ENCODE measurements at places on chromosomes 11 and 22.

- DNase-seq = no peak
These were observed 199.3 kb upstream of the ISX start for GRCh38 chr22:34866495-34867131.

- no peak for DNase-seq
These were observed 127.1 kb downstream of the KCNQ1OT1 start for GRCh38 chr11:2572491-2573239.

DNA sequence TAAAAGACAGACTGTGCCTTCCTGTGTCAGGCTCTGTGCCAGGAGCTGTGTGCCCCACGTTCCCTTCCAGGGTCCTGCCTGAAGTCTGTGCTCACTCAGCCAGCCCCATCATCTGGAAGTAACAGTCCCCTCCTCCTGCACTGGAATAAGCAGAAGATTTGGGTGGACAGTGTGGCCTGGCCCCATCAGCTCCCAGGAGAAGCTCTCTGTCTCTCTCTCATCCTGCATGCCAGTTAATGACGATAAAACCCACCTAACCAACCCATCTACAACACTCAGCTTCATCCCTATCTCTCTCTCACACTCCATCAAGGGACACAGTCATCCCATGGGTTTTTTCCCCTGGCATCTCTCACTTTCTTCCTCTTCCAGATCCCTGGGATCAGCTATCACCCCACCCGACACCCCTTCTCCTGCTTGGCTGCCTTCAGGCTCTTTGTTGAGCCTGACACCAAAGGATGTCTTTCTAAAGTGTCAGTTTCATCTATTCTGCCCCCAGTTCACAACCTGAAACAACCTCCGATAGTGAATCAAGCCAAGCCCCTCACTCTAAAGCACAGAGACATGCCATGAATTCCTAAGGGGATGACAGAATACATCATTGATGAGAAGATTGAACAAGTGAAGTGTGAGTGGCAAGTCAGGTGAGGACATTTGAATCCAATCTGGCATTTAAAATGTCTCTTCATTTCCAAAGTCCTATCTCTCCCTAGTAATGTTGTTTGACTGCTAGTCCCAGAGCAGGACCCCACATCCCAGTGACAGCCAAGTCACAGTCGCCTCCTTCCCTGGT lies 91.4 kb upstream of the TOP3B start:
- no peak for DNase-seq

- no peak for DNase-seq
These were observed 16.8 kb downstream of the KCNJ11 start for GRCh38 chr11:17371614-17372013.

- no peak for DNase-seq
These were observed 94.5 kb upstream of the TOP3B start for GRCh38 chr22:22076932-22077703.

DNA sequence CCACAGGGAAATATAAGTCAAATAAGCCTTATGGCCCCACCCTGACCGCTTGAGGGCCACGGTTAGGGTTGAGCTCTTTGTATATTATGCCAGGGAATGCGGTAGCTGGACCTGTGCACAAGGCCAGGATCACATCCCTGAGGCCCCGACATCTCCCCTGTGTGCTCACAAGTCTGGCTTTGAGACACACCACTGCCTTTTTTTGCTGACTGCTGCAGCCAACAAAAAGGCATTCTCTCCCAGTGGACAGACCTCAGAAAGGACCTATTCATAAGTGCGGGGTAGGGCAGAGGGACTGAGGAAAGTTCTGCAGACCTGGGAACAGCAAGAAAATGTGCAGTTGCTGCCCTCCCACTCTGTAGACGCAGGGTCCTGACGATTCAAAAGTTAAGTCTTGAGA lies 3.4 kb upstream of the SIDT2 start:
- DNase-seq = no peak

- no peak for DNase-seq
These were observed 158.8 kb downstream of the TTC17 start for GRCh38 chr11:43517518-43517917.

DNA sequence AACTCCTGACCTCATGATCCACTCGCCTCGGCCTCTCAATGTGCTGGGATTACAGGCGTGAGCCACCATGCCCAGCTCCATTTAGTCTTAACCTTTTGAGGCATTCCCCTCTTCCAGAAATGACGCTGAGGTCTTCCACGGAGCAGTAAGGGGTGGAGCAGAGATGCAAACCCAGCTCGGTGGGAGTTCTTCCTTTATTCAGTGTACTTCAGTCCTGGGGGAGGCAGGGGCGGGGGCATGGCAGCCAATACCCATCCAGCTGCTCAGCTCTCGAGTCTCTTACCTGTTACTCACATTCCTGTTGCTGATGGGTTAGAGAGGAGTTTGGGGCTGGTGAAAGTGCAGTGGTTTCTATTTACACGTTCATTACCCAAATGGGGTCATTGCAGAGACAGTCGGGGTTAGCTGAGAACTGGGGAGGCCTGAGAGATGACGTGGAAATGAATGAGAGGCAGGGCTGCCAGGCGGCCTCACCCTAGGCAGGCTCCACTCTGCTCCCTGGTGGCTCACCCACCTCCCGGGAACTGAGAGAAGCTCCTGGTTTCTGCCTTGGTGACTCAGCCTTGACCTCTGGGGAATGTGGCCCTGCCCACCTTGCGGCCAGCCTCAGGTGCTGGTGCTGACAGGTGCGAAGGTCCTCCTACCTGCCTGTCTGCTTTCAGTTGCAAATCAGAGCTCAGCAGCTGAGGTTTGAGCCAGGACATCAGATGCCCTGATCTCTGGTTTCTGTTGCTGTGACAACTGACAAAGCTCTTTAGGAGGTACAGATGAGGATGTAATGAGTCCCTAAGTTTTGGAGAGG lies 13.4 kb upstream of the ST14 start:
- DNase-seq = peak; percentile 90

- no peak for DNase-seq
These were observed 53.9 kb upstream of the PHOX2A start for GRCh38 chr11:72297828-72298227.

DNA sequence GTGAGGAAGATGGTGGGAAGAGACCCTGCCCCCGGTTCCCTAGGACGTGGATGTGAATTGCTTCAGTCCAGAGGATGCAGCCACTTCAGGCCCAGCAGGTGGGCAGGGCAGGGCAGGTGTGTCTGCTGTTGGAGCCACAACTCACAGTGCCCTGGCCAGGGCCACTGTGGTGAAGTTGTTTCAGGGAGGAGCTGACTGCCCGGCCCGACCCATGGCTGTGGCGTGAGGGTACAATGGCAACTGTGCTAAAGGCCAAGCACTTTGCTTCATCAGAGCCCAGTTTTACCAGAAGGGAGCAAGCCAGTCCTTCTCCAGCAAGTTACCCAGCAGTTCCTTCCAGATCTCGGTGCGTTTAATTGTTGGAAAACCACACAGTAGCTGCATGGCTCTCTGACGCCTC lies 1174.4 kb downstream of the BRD1 start:
- DNase-seq = no peak

DNA sequence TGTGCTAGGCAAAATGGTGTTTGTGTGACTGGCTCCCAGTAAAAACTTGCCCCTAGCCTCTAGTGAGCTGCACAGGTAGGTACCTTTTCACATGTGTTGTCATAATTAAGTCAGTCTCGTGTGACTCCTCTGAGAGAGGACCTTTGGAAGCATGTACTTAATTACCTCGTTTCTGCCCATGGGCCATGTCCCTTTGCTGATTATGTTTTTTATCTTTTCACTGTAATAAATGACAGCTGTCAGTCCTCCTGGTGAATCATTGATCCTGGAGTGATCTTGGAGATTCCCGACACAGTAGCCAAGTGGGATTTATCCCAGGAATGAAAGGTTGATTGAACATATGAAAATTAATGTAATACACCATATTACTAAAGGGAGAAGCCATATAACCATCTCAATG lies 12.5 kb upstream of the CLNS1A start:
- no peak for DNase-seq

- DNase-seq = peak; percentile 72
These were observed 152.5 kb upstream of the CADM1 start for GRCh38 chr11:115656669-115657068.

DNA sequence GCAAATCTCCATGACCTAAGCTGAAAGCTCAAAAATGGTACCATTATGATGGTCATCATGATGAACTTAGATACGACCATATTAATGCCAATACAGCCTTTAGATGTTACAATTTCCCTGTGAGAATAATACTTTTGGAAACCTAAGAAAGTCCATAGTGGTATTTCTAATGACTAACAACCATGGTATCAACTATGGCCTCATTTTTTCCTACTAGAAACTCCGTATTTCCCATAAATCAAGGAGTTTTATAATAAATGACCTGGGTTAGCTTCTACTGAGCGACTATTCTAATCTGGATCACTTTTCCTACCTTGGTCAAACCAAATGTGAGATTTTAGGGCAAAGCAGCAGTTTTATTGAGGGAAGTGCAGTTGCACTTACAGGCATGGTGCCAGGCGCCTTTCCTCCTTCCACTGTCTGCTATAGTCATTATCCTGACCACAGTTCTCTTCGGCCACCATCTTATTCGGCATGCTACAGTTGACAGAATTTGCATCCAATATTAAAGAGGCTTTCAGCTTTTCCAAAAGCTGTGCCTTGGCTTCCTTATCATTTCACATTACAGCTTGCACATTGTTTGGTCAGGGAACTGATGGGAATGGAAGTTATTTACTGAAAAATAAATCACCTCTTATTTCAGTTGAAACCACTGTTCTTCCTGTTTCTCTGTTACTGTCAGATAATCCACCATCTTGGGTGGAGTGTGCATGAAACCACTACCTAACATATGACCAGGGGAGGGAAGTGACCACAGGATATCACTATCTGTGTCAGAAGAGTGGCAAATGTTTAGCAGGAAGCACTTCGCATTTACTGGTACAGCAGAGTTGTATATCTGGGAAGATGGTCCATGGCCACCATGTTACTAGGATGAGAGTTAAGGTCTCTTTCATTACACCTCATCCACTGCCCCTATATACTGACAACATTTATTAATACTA lies 74.5 kb upstream of the PICALM start:
- DNase-seq = no peak

- DNase-seq = no peak
These were observed 3.4 kb upstream of the P2RY6 start for GRCh38 chr11:73268671-73269271.

- DNase-seq = peak; percentile 94
These were observed 4.2 kb upstream of the STIP1 start for GRCh38 chr11:64181506-64182411.

DNA sequence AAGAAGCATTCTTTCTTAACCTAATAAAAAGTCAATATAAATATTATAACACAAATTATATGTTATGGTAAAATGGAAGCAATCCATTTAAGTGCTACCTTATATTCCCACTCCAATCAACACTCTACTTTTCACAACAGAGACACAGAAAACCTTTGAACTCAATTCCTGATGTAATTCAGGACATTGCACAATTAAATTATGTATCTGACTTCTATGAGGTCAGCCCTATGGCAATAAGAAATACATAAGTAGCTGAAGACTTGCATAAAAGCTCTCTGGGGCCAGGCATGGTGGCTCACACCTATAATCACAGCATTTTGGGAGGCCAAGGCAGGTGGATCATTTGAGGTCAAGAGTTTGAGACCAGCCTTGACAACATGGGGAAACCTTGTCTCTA lies 6.8 kb downstream of the OR4D10 start:
- DNase-seq = no peak

DNA sequence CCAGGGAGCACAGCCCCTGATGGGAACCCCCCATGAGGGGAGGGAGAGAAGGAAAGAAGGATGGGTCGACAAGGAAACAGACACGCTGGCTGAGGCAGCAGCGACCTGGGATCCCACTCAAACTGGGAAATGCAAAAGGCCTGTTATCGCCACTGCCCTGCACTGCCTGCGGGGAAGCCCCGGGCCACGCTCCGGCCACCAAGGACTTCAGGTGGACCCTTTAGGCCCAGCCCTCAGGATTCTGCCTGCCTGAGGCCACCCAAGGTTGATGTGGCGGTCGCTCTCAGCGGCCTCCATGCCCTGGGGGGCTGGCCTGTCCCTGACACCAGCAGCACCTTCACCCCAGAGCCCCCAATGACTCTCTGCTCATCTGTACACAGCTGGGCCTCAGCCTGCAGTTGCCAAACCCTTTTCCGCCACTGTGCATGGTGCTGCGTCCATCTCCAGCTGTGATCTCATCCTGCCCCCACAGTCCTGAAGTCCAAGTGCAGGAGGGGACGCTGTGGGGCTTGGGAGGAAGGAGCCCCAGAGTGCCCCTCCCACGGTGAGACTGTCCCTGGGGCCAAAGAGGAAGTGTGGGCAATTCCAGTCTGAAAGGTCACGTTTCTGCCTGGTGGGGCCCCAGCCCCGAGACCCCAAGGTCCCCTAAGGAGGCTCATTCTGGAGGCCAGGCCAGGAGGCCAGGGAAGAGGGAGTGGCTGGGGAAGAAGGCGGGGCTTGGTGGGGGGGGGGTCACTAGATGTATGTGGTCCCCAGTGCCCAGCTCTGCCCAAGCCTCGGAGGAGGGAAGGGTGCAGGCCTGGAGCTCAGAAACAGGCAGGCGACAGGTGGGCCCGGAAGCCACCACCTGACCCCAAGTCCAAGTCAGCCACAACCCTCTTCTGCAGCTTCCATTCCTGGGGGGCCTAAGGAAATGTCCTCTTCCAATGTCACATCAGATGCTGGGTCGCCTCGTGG lies 31.6 kb downstream of the OSBPL5 start:
- no peak for DNase-seq

DNA sequence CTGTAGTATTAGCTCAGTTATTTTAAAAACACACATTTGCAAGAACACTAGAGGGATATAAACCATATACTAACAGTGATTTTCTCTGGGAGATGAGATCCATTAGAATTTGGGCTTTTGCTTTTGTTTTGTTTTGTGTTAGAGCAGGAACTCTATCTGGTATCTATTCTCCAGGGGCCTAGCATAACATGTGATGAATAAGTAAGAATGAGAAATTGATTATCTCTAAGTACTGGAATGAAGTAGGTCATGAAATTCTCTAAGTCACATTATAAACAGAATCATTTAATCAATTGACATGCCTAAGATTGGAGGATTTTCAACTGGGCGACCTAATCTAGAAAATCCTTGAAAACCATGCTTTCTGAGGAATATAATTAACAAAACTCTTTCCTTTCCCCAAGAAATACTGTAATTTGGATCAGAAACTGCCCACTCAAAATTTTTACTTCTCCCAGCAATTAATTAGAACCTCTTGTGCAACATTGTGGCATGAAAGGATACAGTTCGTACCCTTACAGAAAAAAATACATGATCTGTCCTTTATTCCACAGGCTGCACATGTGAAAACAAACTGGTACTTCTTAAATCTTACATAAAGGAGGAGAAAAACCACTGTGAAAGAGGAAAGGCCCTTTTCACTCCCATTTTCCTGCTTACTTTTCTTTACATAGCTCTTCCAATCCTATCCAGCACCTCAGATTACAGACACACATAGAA lies 93.5 kb downstream of the MRTFA start:
- no peak for DNase-seq

GRCh38 chr22:39254789-39255298 lies 10.1 kb upstream of the PDGFB start:
- no peak for DNase-seq
